Transverse colon (tissue), 4 donors: ENCODE measurements at places on chromosomes 1 and 21. TPM values are rescaled to one million over a fixed set of nuclear protein-coding genes. Genes with fewer than 3 reads are reported as not detected.

Gene CCDC185
- not detected for total RNA-seq

Gene KCNJ15
- total RNA-seq: not detected

Gene MPL
- 0.32 TPM for total RNA-seq

Gene OR2T2
- total RNA-seq: not detected

Gene AQP10
- not detected for total RNA-seq

Gene TIPRL
- 4.0 TPM for total RNA-seq

Gene ITPKB
- 17.1 TPM for total RNA-seq

Gene OR6N1
- total RNA-seq: not detected

Gene CDA
- total RNA-seq: not detected

DNA sequence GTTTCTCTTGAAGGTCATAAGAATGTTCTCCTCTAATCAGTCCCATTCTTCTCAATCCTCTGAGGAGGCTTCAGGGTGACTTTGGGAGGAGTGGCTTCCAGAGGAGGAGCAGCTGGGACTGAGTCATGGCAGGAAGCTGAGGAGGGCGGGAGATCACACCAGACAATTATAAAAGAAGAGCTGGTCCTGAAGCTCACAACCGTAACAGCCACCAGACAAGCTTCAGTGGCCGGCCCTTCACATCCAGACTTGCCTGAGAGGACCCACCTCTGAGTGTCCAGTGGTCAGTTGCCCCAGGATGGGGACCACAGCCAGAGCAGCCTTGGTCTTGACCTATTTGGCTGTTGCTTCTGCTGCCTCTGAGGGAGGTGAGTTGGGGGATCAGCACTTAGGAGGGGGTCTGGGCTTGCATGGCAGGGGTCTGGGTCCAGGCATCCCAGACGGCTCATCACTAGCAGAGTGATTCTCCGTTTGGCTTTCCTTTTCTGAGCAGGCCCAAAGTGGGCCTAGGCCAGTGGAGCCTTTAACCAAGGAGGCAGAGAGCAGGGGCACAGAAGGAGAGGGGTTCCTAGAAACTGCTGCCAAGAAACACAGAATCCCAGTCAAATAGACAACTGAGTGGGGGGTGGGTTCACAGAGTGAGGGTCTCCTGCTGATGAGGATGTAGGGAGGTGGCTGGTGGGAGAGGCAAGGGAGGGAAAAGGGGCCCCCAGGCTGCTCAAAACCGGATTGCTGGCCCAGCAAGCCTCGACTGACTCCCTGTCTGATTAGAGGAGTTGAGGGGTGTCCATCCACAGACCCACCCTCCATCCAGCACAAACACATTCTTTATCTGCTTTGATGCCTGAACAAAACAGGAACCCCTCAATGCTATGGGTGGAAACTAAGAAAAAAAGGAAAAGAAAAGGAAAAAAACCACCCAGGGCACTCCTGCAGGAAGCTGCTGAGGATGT is at the start of gene ECM1:
ECM1 (plus strand) TSS at position 198 of the 953 bp plus-strand sequence; CDS start at position 299, 101 bp downstream.
- peak; percentile 55 for DNase-seq

- DNase-seq: no peak
These were observed 3.6 kb downstream of the CHAF1B start for GRCh38 chr21:36388835-36389234.

- no peak for DNase-seq
These were observed 73.5 kb downstream of the EPS15 start for GRCh38 chr1:51445351-51446090.

DNA sequence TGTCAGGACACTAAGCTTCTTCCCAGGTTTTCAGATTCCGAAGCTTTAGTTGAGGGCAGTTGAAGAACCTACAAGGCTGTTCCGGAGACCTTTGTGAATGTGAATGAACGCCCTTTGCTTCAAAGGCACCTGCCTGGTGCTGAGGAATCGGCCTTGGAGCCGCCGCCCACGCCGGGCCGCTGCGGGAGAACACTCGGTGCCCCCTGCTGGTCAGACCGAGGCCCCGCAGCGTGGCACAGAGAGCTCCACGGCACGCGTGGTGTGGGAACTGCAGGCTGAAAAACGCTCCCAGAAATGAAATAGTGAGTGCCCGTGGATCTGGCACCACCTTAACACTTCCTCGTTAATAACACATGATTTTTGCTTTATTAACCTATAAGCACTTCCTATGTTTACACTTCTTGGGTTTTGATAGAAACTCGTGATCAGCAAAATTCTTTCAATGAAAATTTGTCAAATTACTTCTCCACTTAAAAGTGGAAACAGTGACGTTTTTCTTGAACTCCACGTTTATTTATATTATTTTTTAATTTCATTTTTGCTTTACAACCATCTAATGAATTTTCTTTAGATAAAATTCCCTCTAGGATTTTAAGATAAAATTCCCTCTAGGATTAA is 460.6 kb downstream of the DSCAM start:
- DNase-seq: peak; percentile 34

GRCh38 chr1:160342953-160343869 is at the start of the genes COPA and NCSTN:
Gene COPA, minus strand, starts transcription at chr1:160343250. Its CDS starts 80 bp downstream, at chr1:160343170.
Gene NCSTN, plus strand, starts transcription at chr1:160343383. Its CDS starts 14 bp downstream, at chr1:160343397.
- DNase-seq: peak; percentile 95

- no peak for DNase-seq
These were observed 7.3 kb downstream of the BOLA1 start for GRCh38 chr1:149906570-149907075.

- DNase-seq: no peak
These were observed 8.7 kb downstream of the PDXK start for GRCh38 chr21:43727519-43728153.

DNA sequence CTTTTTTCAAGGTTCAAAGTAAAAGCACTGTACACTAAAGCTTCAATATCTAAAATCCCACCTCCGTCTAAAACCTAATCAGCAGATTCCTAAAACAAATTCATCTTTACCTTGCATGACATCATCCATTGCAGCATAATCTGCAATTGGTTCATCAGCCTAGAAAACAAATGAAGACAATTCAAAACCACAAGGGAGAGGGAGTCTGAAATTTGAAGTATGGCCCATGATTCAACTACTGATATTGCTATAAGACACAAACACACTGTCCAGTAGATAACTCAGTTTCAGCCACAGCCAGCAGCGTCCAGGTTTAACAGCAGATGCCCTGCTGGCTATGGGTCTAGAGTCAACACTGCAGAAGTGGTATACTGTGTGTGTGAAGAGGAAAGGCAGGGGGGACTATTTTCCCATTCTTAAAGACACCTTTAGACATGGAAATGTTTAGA is 17.9 kb upstream of the RAP1GAP start:
- no peak for DNase-seq

DNA sequence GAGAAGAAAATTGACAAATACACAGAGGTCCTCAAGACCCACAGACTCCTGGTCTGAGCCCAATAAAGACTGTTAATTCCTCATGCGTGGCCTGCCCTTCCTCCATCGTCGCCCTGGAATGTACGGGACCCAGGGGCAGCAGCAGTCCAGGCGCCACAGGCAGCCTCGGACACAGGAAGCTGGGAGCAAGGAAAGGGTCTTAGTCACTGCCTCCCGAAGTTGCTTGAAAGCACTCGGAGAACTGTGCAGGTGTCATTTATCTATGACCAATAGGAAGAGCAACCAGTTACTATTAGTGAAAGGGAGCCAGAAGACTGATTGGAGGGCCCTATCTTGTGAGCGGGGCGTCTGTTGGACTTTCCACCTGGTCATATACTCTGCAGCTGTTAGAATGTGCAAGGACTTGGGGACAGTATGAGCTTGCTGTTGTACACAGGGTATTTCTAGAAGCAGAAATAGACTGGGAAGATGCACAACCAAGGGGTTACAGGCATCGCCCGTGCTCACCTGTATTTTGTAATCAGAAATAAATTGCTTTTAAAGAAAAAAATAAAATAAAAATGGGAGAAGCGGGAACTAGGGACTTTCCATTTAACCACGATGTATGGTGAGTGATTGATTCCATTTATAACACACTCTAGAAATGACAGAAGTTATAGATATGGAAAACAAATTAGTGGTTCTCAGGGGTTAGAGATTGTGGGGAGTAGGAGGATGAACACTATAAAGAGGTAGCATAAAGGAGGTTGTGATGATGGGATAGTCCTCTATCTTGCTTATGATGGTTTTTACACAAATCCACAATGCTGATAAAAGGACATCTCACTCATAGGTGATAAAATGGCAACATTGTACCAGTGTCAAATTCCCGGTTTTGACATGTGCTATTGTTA is 244.7 kb downstream of the MRPL39 start:
- DNase-seq: no peak

DNA sequence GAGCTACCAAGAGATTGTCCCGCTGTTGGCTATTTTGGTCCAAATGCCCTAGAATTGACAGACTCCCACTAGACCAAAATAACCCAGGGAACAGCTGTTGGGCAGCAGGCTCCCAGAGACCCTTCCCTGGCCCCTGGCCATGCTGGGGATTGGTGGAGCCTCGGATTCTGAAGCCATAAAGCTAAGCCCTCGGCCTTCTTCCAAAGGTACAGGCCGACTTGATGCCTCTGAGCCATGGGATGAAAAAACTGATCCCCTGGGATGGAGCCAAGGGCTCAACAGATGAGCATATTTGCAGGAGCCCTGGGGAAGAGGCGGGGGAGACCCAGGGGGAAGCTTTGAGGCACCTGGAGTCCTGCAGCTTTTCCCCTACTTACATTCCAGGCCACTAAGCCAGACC is 1.0 kb upstream of the LRRC38 start:
- DNase-seq: no peak

DNA sequence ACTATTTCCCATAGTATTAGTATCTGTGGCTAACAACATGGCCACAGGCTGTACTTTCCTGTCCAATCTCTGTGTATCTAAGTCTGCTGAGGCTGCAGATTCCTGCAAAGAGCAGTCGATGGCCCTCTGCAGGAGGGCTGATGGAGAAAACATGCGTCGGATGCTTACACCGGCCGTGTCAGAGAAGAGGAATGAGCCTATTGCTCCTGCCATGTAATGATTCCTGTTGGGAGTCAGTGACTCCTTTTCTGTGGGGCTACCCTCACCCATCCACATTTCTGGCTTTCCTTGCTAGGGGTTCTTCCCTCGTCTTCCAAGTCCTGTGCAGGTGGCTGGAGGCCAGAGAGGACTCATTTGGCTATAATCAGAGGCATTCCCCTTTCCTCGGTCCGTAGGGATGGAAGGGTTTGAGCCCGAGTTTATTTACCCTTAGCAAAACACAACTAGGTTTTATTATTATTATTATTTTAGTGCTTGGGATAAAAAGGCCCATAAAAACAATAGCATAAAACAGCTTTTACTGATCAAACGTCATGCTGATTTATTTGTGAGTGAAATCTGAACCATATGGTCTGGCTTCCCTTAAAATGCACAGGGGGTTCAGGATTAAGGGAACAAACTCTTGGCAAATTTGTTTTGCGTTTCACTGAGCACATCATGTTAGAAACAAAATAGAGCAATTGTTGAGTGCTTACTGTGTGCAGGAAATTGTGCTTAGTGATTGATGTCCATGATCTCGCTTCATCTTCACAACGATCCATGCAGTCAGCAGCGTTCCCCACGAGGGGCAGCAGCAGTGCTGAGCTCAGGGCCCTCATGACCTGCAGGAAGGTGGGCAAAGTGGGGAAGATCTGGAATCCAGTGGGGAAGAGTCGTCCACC is 70.8 kb downstream of the KIF26B start:
- DNase-seq: no peak

DNA sequence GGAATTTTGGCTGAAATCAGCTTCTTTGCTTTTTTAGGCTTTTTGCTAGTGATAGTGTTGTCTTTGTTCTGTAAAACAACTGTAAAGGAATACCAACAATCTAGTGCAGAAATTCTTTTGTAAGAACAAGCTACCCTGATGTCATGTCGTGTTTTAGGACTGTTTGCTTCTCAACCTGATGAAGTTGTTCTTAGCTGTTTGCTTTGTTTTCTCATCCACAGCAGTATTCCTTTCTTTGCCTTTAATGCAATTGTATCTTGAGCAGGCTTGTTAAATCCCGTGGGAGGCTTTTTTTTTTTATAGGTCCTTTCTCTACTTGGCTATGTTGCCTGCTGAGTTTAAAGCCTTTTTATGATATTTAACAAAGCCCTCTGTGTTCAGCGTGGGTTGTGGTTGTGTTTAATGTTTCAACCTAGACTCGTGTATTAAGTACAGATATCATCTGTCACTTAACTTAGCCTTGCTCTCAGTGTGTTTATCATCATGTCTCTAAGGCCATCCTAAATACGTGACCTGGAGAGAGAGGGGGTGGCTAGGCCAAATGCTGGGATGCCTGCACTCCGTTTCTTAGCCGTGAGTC is 31.6 kb downstream of the ADARB1 start:
- DNase-seq: no peak

GRCh38 chr1:234310460-234310817 is 62.8 kb upstream of the COA6 start:
- no peak for DNase-seq

GRCh38 chr21:29538115-29538514 is 239.4 kb downstream of the BACH1 start:
- no peak for DNase-seq

GRCh38 chr1:76033800-76034475 is 40.6 kb upstream of the ST6GALNAC3 start:
- no peak for DNase-seq

GRCh38 chr1:9761855-9762254 is 61.9 kb downstream of the CLSTN1 start:
- DNase-seq: no peak

- no peak for DNase-seq
These were observed 44.6 kb upstream of the SIM2 start for GRCh38 chr21:36654324-36654723.

DNA sequence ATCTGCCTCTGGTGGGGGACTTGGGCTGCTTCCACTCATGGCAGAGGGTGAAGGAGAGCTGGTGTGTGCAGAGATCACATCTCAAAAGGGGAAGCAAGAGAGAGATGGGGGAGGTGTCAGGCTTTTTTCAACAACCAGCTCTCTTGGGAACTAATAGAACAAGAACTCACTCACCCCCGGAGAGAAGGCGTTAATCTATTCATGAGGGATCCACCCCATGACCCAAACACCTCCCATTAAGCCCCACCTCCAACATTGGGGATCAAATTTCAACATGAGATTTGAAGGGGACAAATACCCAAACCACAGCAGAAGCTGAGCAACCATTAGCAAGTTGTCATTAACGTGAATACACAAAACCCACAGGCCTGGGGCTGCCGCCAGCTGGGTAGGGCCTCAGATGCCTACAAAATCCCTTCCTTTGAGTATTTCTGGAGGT is 12.0 kb upstream of the VWA5B1 start:
- DNase-seq: no peak

GRCh38 chr1:160309185-160309557 is 24.2 kb upstream of the PEX19 start:
- no peak for DNase-seq

- DNase-seq: no peak
These were observed 47.0 kb downstream of the MT1HL1 start for GRCh38 chr1:236957235-236957634.

GRCh38 chr1:35894656-35895055 is 11.6 kb downstream of the AGO1 start:
- no peak for DNase-seq

GRCh38 chr1:185229981-185230380 is 73.0 kb downstream of the SWT1 start:
- no peak for DNase-seq

GRCh38 chr1:17655169-17655568 is 100.0 kb upstream of the ACTL8 start:
- DNase-seq: no peak
